ENCODE measurements at places on chromosomes 11 and 22.
A peak's percentile ranks its signal among the peaks of the same experiment; 100 is the strongest.

DNA sequence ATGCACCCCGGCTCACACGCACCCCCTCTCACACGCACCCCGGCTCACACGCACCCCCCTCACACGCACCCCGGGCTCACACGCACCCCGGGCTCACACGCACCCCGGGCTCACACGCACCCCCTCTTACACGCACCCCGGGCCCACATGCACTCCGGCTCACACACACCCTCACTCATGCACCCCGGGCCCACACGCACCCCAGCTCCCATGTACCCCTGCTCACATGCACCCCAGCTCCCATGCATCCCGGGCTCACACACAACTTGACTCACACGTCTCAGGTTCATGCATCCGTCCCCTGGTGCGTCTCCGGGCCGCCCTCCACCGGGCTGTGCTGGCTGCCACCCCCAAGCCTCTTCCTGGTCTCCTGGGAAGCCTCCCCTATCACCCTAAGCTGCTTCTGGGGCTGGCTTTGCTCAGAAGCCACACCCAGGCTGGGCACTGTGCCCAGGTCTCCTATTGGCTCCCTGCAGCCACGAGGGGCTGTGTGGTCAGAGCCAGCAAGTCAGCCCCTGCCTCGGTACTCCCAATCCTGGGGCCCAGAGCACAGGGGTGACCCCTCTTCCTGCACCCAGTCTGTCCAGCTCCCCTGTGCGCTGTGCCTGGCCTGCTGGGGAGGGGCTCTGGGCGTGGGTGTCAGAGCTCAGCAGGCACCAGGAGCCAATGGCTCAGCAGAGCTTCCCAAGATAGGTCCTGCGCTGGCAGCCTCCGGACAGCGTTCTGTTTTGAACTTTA, 16.9 kb downstream of the TSPAN4 start:
- peak; percentile 80 for DNase-seq

GRCh38 chr11:113991170-113991569, 16.3 kb downstream of the HTR3A start:
- DNase-seq = peak; percentile 52

GRCh38 chr22:25829808-25830777, 88.1 kb downstream of the MYO18B start:
- DNase-seq = no peak

DNA sequence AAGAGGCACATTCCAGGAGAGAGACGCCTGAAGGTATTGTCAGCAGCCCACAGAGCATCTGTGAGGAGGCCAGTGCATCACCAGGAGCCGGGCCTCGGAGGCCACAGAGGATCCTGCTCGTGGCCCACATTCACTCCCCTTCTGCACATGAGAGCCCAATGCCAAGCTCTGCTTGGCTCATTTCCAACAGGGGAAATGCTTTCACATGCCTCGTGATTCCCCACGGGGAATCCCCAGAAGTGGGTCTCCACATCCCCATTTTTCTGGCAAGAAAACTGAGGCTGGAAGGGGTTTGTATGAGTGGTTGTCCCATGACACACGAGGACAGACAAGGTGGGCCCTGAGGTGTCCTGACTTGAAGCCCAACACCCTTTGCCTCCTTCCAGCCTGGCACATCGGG, 34.4 kb downstream of the TP53I11 start:
- DNase-seq = no peak

DNA sequence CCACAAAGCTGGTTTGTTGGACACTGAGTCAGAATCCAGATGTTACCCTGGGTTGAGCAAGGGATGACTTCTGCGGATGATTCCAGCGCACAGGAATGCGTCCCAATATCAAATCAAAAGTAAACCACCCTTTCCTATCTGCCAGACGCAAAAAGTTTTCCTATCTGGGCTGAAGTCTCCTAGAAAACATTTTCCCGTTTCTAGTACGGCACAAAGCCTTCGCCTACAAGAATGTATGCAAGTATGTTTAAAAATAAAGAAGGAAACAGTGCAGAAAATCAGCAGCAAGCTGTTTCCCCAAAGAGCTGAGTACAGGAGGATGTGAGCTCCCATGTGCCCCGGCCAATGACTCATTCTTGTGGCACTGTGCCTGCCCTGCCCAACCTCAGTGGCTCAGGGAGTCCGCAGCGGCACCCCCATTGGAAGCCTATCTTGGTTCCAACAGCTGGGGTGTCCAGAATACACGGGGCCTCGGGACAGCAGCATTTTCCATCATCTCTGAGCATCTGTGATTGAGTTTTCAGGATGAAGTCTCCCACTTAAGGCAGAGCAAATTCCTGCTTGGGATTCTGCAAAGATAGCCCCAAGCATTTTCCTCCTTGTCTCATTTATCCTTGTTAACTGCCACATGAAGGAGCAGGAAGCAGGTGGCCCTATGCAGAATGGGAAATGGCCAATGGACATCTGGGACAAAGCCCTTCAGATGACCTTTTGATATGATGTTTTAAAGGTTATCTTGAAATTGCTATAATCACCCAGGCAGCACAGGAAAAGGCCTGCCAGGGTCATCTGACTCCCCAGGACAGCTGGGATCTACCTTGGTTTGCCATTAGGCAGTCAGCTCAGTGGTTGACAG, 17.5 kb downstream of the KCNJ5 start:
- peak; percentile 84 for DNase-seq

GRCh38 chr11:113369411-113369810, 18.2 kb upstream of the ANKK1 start:
- no peak for DNase-seq

GRCh38 chr11:111283945-111284481, 14.3 kb upstream of the POU2AF3 start:
- no peak for DNase-seq

GRCh38 chr11:106990331-106990730, 27.9 kb downstream of the GUCY1A2 start:
- DNase-seq = no peak

GRCh38 chr11:57111619-57112018, 70.1 kb upstream of the LRRC55 start:
- DNase-seq = no peak

- peak; percentile 12 for DNase-seq
Measured at GRCh38 chr11:101444164-101444563, 139.6 kb downstream of the TRPC6 start.

DNA sequence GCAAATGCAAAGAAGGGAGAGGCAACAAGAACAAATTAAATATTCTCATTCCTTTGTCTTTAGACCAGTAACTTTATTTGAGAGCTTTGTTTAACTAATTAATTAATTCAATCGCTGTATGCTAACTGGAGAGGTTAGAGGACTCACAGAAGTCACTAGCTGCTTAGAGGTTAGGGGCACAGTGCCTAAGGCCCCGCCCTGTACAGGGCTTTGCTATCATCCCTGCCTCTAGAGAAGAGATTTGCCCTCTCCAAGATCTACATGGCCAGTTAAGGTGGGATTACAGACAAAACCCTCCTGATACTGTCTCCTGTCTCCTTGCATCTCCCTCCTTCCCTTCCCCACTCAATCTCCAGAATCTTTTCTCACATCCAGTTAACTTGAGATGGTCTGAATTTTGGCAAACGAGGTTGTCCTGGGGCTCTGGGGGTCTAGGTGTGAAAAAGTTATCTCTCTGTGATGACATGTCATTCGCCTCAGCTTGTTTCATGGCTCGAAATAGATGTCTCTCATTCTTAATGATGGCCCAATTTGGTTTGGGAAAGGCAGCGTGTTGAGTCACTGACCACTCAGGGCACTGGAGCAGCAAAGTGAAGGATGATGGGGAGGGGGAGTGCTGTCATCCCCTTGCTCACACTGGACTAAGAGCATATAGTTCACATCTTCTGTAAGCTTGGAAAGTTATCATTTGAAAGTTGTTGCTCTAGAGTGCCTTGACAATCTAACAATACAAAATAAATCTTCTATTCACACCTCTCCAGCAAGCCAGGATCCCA, 190.9 kb downstream of the KIRREL3 start:
- DNase-seq = no peak

- DNase-seq = no peak
Measured at GRCh38 chr22:40128989-40129388, 48.7 kb upstream of the TNRC6B start.

DNA sequence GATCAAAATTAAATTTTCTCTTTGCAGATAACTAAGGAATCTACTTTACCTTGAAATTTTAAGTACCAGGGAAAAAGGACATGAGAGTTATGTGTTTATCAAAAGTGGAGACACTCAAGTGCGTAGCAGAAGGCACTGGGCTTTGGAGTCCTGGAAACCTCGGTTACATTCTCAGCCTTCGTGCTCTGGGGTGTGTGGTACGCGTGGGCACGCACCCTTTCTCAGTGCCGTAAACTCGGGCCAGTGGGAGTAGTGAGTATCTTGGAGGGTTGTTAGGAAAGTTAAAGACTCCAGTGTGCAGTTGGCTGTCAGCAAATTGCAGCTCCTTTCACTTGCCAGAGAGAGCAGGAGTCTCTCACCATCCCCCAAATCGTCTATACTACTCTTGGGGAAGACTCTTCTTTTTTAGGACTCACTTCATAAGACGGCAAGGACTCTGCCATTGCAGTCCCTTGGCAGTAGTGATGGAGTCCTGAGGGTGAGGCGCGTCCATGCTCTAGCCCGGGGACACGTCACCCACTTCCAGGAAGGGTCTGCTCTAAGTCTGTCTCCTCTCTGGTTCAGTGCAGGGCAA, 171.8 kb downstream of the TBC1D22A start:
- DNase-seq = no peak

DNA sequence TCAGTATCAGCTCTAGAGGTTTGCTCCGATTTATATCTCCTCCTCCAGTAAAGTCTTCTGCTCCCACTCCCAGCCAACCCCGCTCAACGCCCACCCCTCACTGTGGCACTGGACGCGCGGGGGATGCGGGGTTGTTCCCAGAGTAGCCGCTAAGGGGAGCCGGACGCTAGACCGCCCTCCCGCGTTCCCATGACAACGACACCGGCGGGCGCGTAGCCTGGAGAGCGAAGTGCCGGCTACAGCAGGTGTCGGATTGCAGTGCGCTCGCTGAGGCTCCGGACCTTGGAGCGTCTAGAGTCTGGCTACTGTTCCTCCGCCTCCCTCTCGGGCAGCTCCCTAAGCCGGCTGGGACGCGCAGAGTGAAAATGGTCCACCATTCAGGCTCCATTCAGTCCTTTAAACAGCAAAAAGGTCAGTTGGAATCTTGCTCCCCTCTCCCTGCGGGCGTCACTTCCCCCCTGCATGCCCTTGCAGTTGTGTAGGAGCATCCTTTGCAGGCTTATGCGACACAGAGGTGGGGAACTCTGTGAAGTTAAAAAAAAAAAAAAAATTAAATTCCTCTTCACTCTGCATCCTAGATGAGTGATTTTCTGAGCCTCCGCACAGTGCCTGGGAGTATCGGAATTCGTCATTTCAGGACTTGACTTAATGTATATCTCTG, at the start of gene ANO3:
ANO3 (plus strand) TSS at position 220 of the 661 bp plus-strand sequence; CDS start at position 366, 146 bp downstream.
- DNase-seq = peak; percentile 52

DNA sequence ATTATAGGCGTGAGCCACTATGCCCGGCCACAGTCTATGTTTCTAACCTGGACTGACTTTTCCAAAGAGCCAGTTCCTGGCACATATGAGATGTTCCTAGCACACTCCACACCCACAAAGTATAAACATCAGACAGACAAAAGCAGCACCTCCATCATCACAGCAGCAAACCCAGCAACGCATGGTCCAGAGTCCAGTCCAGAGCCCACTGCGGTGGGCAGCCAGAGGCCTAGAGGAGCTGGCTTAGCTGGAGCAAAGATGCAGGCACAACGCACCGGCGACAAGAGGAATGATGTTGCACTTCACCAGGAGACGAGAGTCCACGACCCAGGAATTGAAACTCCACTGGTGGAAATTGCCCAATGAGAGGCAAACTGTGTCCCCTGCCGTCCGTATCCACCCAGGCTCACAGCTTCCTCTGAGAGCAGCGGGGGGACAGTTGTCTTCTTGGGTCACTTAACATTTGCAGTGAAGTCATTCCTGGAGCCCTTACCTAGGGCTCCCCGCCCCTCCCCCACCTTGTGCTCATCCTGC, 36.6 kb downstream of the RPS6KA4 start:
- DNase-seq = no peak

GRCh38 chr11:69928975-69929374, 109.8 kb upstream of the FGF3 start:
- no peak for DNase-seq

- DNase-seq = peak; percentile 80
Measured at GRCh38 chr11:129637983-129638776, 177.5 kb upstream of the TMEM45B start.

DNA sequence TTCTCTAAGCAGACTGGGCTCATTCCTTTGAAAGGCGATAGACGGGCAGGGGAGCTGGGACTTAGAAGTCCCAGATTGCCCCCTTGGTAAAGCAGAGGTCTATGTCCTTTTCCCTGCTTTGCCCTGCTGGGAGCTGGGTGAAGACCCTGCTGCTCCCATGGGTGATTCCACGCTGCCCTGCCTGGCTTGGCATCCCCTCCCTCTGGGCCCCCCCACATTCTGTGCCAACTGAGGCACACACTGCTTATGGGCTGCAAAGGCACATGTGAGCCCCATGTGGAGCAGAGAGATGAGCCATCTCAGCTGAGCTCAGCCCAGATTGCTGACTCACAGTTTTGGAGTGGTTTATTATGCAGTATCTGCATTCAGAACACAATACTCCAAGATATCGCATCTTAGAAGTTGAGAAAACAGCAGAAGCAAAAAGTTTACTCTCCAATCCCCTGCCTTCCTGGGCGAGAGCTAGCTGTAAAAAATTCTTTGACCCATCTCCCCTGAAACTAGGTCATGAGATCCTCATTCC, 127.2 kb downstream of the ST3GAL4 start:
- DNase-seq = no peak

DNA sequence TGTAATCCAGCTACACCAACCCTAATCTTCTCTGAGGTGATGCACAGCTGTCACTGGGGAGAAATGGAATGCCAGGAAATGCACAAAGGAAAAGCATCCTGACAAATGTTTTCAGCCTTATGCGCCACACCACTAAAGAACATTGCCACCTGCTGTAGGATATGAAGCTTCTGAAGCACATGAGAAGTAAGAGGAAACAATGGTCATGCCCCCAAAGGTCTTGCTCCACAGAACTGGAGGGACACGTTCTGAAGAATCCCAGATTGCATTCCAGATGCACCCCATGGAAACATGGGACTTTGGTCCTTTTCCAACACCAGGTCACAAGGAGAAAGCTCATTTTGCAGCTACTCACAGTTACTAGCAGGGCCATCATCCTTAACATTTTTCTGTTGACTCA, 48.7 kb upstream of the ZBED5 start:
- DNase-seq = no peak

GRCh38 chr11:109040303-109040702, 375.4 kb downstream of the DDX10 start:
- no peak for DNase-seq

DNA sequence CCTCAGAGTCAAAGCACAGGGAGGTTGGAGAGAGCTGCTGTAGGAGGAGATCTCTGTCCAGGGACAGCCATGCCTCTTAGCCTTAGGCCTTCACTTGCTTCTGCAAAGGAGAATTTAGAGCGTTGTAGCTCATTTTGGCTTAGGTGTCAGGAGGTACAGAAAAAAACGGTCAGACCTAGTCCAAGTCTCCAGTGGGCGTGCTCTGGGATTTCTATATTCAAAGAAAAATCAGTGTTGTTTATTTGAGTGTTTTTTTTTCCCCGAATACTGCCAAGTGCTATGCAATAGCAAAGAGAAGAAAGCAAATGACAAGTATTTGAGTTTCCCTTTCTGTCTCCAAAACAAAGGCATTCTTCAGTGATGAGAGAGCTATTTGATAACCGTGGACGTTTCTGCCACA, 22.7 kb upstream of the OPCML start:
- no peak for DNase-seq

- no peak for DNase-seq
Measured at GRCh38 chr11:63609536-63609935, 4.7 kb downstream of the PLAAT3 start.

- peak; percentile 82 for DNase-seq
Measured at GRCh38 chr11:18802381-18803257, 11.0 kb upstream of the PTPN5 start.
